CD4-positive, alpha-beta T cell treated with Interleukin-2 at 100 ng/mL for 4 hours (primary cell): ENCODE measurements at places on chromosomes 6 and 20.
A peak's percentile ranks its signal among the peaks of the same experiment; 100 is the strongest.

GRCh38 chr6:53263917-53264316 lies 84.8 kb downstream of the ELOVL5 start:
- no peak for DNase-seq

DNA sequence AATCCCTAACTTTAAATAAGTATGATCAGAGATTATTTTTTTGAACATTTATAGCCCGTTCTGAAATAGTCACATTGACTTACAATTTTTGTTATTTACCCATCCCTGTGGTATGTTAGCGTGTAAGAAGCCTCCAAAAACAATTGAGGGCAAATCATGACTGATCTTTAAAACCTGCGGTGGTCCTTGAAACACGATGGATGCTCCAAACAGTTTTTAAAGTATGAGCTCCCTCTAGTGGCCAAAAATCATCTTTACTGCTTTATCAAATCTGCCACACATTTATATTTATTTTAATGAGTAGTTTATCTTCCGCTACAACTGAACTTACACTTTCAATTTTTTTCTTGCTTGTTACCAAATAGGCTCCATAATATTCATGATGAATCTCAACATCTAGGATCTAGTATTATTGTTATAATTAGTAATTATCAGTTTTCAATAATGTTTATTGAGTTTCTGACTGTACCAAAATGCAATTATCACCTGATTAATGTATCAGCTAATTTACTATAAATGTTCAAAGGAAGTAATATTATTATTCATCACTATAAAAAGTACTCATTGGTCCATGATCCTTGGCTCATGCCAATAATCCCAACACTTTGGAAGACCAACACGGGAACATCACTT lies 52.2 kb downstream of the MARCKS start:
- DNase-seq: peak; percentile 63

DNA sequence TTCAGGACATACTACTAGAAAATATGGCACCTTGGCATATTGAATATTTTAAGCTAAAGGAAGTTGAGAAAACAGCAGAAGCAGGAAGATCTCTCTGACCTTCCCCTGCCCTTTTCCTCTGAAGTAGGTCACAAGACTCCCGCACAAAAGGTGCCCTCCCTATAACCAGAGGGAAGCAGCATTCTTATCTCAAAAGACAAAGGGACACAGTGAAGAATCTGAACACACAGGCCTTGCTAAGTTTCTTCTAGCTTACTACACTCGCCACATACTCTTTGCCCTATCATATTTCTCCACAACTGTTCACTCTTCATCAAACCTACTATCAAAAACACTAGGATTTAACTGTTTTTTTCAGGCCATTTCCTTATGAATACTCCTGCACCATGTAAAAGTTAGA lies 151.2 kb downstream of the ELOVL4 start:
- no peak for DNase-seq

DNA sequence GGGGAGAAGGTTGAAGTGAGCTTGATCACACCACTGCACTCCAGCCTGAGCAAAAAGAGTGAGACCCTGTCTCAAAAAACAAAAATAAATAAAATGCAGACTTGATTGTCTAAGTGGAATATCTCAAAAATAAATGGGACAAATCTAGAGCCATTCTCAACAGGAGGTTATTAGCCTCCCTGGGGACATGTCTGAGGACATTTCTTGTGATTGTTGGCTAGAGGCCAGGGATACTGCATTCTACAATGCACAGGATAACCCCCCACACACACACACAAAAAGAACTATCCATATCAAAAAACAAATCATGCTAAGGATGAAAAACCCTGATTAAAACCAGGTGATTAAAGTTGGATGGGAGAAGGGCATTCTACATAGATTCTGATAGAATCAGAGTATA lies 37.5 kb downstream of the FAM217A start:
- DNase-seq: no peak

DNA sequence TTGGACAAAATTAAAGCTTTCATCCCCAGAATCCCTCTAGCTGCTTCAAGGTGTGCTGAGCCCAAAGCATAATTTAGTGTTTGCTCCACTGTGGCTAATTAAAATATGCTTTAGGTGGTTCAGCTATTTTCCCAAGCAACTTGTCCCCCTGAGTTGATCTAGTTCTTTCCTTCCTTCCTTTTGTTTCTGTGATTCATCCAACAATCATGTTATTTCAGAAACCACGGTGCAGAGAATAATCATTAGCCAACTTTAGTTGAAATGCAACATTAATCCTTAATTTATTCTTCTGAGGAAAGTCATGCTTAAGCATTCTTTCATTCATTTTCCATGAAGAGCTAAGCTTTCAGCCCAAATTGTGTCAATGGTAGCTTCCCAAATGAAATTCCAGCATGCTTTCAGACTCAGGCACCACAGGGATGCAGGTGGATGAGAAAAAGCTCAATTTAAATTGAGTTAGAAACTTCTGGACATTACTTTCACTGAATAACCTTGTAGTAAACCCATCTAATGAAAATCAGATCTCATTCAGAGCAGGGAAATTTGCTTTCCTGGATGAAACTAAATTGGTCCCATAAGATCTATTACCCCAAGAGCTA lies 209.0 kb upstream of the NT5E start:
- DNase-seq: no peak

- DNase-seq: no peak
Observed at GRCh38 chr6:134945045-134945444, 4.9 kb downstream of the ALDH8A1 start.

DNA sequence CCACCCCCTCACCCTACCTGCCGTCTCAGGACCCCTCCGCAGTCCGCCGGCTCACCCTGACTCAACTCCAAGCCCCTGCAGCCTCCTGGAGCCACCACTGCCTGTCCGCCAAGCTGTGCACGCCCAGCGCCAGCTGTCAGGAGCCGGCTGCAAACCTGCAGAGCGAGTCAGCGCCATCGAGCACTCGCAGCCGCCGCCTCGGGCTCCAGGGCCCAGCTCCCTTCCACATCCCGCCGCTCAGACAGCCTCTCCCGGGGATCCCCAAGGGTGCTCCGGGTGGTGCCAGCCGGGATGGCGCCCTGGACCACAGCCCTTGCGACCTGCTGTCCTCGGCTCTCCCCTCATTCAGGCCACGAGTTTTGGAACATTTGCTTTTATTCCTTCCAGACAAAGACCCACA lies 4.3 kb downstream of the TNNC2 start:
- no peak for DNase-seq

- DNase-seq: no peak
Observed at GRCh38 chr20:60132162-60132826, 174.1 kb downstream of the CDH26 start.

- no peak for DNase-seq
Observed at GRCh38 chr6:37922563-37922962, 103.0 kb downstream of the ZFAND3 start.

- DNase-seq: no peak
Observed at GRCh38 chr20:39070484-39071231, 108.5 kb downstream of the DHX35 start.
